Activated CD4-positive, alpha-beta T cell treated with anti-CD3 and anti-CD28 coated beads, Interleukin-2, amount 50 U/mL, for 4 hours (primary cell): ENCODE measurements at places on chromosomes 3 and 15.

GRCh38 chr3:64157150-64158035 lies 67.9 kb downstream of the PRICKLE2 start:
- no peak for DNase-seq

GRCh38 chr3:152331018-152331541 lies 62.4 kb downstream of the MBNL1 start:
- no peak for DNase-seq

DNA sequence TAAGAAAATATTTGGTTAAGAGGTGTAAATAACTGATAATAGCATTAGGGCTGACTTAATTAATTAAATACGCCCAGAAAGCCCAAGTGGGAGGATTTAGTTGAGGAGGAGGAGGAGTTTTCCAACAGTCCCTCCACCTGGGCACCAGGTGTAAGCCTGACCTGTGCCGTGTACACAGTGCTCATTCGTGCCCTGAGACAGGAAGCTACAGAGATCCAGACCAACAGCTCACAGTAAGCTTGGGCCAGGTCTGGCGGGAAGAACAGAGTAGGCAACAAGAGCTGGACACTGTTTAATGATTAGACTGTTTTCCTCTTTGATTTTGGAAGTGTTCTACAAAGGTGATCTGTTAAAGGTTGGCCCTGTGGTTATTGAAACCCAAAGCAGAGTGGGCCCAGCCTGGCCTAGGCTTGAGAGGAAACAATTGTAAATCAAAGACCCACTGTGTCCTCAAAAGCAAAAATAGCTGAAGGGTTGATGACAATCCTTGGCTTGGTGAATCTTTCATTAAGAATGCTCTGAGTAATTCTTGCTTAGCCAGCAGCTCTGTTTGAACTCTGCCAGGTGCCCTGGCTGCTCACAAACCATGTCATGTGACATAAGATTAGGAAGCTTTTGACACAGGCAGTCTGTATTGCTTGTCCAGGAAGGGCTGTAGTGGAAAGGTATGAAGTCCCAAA lies 13.8 kb downstream of the SQOR start:
- no peak for DNase-seq

DNA sequence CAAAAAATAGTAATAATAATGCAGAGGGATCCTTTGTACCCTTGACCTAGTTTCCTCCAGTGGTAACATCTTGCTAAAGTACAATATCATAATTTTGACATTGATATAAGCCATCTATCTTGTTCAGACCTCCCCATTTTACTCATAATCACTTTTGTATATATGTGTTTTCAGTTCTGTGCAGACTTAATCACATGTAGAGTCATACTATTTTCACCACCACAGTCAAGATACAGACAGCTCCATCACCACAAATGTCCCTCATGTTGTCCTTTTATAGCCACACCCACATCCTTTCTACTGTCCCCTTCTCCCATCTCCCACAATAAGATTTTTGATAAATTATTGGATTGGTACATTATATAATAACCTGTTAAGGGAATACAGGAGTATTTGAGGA lies 25.4 kb downstream of the ZNF609 start:
- DNase-seq, result no peak

DNA sequence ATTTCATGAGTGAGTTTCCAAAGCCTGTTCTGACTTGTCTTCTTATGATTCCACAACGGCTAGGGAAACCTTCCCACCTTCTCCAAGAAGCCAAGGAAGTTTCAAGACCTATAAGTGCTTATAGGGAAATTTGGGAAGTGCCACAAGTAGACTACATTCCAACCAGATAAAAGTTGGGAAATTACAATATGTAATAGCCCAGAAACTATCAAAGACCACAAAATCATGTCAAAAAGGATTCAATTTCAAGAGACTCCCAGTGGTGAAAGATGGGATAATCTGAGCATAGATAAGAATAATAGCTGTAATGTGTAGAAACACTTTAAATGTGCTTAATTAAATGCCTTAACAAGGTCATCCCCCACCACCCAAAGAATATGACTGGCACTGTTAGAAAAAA lies 169.2 kb upstream of the SLC2A2 start:
- DNase-seq, result no peak

DNA sequence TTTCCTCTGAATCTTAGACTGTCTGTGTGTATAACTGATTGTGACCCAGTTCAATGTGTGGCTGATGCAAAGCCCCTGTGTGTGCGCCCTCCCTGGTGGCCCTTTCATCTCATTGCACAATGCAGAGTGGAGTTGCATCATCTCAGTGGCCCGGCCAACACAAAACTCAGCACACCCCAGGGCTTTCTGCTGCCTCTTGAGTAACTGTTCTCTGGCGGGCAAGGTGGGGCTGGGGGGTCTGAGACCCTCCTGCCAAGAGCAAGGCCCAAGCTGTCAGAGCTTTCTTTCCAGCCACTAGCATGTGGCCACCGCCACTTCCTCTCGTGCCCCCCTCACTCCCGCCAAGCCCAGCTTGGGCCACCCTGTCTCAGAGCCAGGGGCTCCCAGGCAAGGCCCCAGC lies 80.7 kb upstream of the ALDH1L1 start:
- DNase-seq, result no peak

DNA sequence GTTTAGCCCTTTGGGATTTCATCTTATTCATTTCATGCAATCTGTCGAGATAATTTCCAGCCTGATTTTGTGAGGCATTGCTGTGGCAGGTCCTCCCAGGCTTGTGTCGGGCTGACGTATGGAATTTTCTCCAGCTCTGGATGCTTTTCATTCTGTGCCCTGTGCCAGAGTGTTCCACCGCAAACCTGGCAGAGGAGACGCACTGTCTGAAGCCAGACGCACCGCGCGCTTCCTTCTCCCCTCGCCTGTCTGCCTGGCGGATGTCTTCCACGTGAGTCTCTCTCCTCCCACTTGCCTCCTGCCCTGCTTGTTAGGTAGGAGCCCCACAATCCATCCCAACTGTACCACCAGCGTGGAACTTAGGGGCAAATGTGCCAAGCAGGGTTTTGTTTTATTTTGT lies 20.1 kb upstream of the GLCE start:
- DNase-seq, result no peak

DNA sequence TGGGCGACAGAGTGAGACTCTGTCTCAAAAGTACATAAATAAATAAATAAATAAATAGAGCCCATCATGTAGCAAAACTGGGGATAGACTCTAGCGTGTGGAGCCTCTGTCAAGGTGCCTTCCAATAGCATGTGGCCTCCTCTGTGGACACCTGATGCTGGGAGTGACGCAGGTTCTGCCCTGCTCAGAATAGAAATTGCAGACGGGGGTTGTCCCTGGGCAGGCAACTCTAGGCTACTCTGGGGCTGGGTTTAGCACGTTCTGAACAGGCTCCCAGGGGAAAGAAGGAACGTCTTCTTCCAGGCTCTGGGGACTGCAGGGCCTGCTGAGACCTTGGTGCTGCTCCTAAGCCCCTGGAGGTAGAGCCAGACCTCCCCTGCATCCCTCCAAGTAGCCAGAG lies 65.3 kb downstream of the EPHB3 start:
- no peak for DNase-seq

DNA sequence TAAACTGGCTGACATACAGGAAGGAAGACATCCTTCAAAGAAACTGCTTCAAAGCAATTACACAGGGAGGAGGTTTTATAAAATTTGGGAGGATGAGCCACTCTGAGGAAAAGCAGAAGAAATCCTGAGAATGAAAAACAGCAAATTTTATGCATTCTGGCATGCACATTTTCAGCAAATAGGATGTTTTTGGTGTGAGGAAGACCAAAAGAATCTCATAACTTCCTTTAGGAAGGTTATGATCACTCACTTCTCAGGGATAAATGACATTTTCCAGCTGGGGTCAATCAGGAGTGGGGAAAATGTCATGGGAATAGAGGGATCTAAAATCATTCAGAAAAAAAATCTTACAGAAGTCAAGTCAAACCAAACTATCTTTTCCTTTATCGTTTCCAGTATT lies 371.7 kb upstream of the CNTN6 start:
- no peak for DNase-seq

GRCh38 chr3:4950351-4950784 lies 28.9 kb upstream of the BHLHE40 start:
- DNase-seq, result no peak

DNA sequence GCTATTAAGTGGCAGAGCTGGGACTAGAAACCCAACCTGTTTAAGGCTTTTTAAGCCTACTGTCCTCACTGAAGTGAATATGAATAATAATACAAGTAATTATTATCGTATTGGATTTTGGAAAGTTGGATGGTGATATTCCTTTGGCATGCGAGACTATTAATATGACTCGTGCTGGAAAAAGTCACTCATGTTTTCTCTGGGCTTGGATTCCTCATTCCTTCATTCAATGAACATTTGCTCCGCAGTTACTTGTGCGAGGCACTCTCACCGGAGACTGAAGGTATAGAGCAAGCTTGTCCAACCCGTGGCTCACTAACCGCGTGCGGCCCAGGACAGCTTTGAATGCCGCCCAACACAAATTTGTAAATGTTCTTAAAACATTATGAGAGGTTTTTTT lies 694 bp downstream of the PLAAT1 start:
- DNase-seq, result no peak

DNA sequence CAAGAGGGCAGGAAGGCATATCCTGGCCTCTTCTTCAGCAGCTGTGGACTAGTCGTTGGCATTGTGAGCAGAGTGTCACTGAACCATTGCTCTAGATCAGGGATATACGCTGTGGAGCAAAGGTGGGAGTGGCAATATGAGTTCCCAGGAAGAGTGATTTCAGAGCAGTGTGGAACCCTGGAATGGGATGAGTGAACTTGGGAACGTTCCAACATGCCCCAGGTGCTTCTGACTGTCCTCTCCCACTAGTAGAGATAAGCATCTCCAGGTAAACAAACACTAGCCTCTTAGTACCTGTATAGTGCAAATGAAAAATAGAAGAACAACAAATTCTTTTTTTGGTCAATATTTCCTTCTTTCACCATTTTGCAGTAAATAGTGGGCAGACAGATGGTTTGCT lies 123.6 kb upstream of the VEPH1 start:
- no peak for DNase-seq

GRCh38 chr3:162605651-162606204 lies 1109.1 kb downstream of the OTOL1 start:
- no peak for DNase-seq

GRCh38 chr3:461006-461405 lies 264.4 kb downstream of the CHL1 start:
- DNase-seq, result no peak

GRCh38 chr3:194731506-194732073 lies 45.9 kb downstream of the FAM43A start:
- no peak for DNase-seq

DNA sequence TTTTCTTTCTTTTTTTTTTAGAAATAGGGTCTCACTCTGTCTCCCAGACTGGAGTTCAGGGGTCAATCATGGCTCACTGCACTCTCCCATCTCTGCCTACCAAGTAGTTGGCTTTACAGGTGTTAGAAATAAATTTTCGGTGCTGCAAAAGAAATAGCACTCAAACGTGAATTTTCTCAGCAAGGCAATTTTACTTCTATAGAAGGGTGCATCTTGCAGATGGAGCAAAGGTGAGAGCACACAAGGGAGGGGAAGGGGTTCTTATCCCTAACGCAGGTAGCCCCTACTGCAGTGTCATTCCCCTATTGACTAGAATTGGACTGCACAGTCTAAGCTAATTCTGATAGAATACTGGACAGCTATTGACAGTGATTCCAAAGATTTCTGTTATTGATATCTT lies 6.8 kb upstream of the FBLN2 start:
- no peak for DNase-seq
